ENCODE measurements at places on chromosomes 16 and 17. TPM values are rescaled to one million over a fixed set of nuclear protein-coding genes. Genes with fewer than 3 reads are reported as not detected.

The CNGB1 gene
- not detected for total RNA-seq

GRCh38 chr17:50157891-50158290 is 7.4 kb upstream of the PPP1R9B start:
- H3K4me3 ChIP-seq = no peak overlapping the region
- H3K27ac ChIP-seq = no peak overlapping the region
- no peaks in the 10 kb centered on the region for H3K27me3 ChIP-seq
- H3K36me3 ChIP-seq = no peaks in the 10 kb centered on the region
- peaks cover 17% of the 10 kb centered on the region for H3K4me1 ChIP-seq
- DNase-seq = no peak

The CD300LB gene
- not detected for total RNA-seq

- H3K36me3 ChIP-seq = no peaks in the 10 kb centered on the region
- H3K4me3 ChIP-seq = no peak overlapping the region
- no peak overlapping the region for H3K27ac ChIP-seq
Measured at GRCh38 chr16:78323315-78323714, 223.9 kb downstream of the WWOX start.

DNA sequence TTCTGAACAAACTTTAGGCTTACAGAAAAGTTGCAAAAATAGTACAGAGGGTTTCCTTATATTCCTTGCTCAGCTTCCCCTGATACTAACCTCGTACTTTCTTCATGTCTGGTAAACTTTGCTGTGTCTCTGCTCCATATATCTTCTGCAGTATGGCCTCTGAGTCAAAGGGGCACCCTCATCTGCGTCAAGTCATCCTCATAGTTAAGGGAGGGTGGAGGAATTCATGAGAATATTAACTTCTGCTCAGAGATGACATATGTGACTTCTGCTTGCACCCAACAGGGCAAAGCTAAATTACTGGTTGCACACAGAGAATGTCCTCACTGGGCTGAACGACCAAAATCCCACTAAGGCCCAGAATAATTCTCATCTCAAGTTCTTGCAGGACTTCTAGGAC is 4.3 kb upstream of the CCL7 start:
- no peak overlapping the region for H3K4me3 ChIP-seq
- DNase-seq = no peak
- no peaks in the 10 kb centered on the region for H3K27me3 ChIP-seq
- no peak overlapping the region for H3K27ac ChIP-seq
- no peaks in the 10 kb centered on the region for H3K4me1 ChIP-seq

- no peak for DNase-seq
- no peaks in the 10 kb centered on the region for H3K4me1 ChIP-seq
- H3K36me3 ChIP-seq = no peaks in the 10 kb centered on the region
- H3K4me3 ChIP-seq = no peak overlapping the region
- no peaks in the 10 kb centered on the region for H3K27me3 ChIP-seq
Measured at GRCh38 chr16:17080105-17080504, 390.7 kb downstream of the XYLT1 start.

Data from tibial nerve (tissue), 4 donors.